ENCODE measurements at places on chromosomes 7 and 10.

DNA sequence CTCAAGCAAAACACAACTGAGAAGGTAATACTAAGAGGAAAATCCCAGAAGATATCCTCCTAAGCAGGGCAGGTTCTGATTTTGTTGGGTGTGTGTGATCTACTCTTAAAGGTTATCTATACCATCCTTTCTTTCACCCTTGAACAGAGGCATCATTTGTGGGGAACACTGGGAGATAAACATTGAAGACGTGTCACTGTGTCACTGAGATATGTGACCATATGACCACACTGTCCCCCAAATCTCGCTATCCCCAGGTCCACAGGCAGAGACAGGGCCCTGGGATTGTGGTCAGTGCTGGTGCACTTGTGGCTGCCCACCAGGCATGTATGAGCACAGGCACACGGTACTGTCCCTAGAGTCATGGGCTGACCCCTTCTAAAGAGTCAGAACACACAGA, 30.0 kb downstream of the TECTB start:
- no peak for DNase-seq

- DNase-seq, result no peak
Observed at GRCh38 chr7:41693150-41693997, 9.5 kb downstream of the INHBA start.

- no peak for DNase-seq
Observed at GRCh38 chr7:133859871-133860450, 267.2 kb upstream of the LRGUK start.

DNA sequence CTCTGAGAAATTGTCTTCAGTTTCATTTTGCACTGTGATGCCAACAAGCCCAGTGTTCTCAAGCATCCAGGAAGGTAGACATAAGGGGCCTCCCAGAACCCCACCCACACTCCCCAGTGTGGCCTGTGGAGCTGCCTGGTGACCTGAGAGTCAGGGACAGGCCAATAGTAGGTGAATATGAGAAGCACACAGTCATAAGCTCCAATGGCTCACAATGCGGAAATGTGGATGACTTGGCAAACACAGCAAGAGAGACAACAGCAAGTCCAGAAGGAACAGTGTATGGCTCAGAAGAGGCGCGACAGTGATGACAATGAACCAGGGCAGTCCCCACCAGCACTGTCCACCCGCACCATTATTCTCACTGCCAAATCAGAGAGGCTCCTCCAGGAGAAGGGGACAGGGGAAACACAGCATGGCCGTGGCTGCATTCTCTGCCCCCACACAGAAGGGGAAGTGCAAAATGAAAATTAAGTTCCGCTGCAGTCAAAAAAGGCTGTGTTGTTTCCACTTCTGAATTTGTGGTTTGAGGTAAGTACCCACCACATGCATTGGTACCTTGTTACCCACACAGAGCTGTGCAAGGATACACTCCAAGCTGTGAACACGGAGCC, 419.8 kb downstream of the GRID1 start:
- DNase-seq, result no peak

DNA sequence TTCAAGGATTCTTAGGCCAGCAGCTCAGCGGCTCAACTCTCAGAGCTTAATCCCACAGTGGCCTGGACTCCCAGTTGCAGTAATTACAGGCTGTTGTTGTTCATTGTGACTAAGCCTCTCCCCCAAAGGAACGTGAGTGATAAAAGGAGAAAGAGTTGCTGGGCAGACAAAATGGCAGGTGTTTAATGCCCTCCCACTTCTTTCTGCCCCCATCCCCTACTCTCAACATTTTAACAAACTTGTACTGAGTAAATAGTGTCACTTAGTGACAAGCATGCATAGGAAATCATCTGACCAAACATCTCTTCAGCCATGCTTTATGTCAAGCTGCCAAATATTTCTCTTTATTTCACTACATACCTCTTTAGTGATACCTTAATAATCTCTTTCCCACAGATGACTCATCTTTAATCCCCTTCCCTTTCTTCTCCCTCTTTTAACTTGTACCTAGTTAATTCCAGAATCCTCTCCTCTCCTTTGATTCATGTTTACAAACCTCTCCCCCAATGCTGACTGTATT, 12.4 kb upstream of the MTERF1 start:
- DNase-seq, result no peak

GRCh38 chr7:64636386-64636785, 29.5 kb upstream of the ZNF107 start:
- DNase-seq, result no peak

DNA sequence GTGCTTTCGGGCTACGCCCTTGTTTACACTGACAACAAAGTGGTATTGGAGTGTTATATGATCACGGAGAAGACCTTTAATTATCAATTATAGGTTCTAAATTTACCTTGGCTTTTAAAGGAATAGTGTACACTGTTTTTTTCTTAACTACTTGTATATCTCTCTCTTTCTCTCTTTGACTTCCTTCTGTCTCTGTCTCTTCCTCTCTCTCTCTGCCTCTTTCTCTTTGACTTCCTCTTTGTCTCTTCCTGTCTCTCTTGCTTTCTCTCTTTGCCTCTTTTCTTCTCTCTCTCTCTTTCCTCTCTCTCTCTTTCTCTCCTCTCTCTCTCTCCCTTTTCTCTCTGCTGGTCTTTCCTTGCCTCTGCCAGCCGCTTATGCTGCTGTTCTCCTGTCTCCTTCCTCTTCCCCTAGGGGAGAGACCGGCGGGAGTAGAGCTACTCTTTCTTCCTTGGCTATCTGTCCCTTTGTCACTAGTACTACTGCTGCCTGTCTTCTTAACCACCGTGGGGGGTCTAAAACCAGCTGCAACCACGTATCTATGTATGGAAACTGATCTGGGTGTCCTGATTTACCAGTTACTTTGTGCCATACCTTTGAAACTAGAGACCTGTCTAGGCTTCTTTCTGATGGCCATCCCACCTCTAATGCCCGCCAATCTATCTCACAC, 36.9 kb upstream of the GSDME start:
- DNase-seq, result no peak

- DNase-seq, result no peak
Observed at GRCh38 chr7:25132430-25132829, 7.4 kb upstream of the CYCS start.

- no peak for DNase-seq
Observed at GRCh38 chr10:131474416-131474815, 162.9 kb upstream of the TCERG1L start.

DNA sequence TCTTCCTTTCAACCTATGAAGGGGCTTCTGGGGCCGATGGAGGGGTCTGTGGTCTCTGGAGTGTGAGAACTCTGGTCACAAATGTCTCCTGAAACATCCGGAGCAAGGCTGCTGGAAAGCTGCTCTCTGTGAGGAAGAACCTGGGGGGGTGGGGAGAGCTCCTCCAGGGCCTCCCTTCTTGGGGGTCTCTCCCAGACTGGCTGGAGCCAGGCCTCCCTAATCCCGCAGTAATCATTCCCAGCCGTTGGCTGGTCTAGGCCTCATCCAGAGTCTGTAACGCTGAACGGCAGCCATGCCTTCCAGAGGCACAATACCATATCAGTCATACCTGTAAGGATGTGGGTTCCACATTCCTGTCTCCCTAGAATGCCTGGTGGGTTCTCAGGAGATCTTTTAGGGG, 4.4 kb upstream of the LZTS2 start:
- DNase-seq, result no peak

GRCh38 chr10:26468700-26469099, 30.6 kb downstream of the APBB1IP start:
- DNase-seq, result no peak

GRCh38 chr7:66187905-66188304, 17.2 kb upstream of the TPST1 start:
- no peak for DNase-seq
